ENCODE measurements at places on chromosomes 1 and 21. TPM values are rescaled to one million over a fixed set of nuclear protein-coding genes. Genes with fewer than 3 reads are reported as not detected.

DNA sequence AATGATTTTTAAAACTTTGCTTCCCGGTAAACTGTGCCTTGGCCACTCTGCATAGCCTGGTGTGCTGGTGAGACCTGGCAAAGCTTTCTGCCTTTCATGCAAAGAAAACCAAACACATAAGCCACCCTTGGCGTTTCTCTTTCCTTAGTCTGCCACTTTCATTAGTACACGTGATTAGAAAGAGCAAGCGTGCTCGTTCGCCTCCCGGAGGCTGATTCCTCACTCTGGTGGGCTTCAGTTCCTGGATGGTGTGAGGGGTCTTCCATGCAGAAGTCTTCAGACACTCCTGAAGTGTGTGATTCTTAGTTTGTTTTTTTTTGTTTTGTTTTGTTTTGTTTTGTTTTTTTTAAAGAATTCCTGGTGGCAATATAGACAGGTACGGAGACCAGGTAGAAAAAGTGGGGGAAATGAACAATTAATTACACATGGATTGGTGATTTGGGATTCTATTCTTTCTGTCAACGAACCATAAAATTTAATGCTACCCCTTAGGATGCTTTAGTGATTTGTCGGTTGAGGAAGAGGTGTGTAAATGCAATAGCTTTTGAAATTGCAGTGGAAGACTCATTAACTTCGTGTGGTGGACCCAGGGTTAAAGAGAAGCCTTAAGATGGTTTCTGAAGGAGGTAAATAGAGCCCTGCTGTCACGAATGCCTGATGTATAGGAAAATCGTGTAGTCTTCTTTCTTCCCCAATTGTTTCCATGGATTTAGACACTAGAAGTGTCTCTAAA lies 2.1 kb downstream of the GALNT2 start:
- peak overlapping the region; percentile 96 for H3K4me3 ChIP-seq
- H3K27me3 ChIP-seq, result no peaks in the 10 kb centered on the region
- no peak overlapping the region for H3K27ac ChIP-seq
- H3K4me1 ChIP-seq, result no peaks in the 10 kb centered on the region

DNA sequence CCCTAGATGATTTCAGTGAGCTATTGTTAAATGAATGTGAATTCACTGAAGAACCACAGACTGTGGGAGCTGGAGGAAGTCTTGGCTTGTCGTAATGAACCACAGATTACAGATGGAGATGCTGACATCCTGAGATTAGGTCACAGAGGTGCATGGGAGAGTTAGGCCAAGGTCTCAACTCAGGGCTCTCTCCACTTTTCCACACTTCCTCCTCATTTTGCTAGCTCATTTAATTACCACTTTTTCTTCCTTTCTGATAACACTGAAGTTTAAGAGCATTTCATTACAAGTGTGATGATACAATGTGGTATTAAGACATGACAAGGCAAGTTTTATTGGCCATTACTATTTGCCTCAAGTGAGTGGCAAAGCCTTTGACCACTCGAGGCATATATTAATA lies 30.8 kb downstream of the ST6GALNAC3 start:
- DNase-seq, result no peak
- no peaks in the 10 kb centered on the region for H3K27me3 ChIP-seq
- H3K36me3 ChIP-seq, result no peaks in the 10 kb centered on the region
- H3K27ac ChIP-seq, result no peak overlapping the region

DNA sequence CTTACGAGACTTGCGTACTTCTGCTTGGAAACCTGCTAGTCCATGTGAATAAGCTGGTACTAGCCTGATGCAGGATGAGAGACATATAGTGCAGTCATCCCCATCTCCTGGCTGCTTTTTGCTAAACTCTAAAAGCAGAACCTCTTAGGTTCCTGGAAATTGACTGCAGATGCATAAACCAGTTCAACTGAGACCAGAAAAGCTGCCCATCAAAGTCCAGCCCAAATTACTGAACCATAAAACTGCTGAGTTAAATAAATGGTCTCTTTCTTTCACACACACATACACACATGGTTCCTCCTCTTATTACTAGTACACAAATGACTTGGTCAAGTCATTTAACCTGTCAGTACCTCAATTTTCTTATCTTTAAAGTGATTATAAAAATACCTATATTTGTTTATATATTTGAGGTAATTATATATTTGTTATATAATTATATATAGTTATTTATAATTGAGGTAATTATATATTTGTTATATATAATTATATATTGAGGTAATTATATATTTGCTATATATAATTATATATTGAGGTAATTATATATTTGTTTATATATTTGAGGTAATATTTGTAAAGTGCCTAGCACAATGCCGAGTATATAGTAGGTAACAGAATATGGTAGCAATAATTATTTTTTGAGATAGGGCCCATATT lies 25.2 kb upstream of the RABGAP1L start:
- H3K4me1 ChIP-seq, result peaks cover 6% of the 10 kb centered on the region
- H3K4me3 ChIP-seq, result no peak overlapping the region
- no peaks in the 10 kb centered on the region for H3K36me3 ChIP-seq
- no peak for DNase-seq
- H3K27me3 ChIP-seq, result no peaks in the 10 kb centered on the region

DNA sequence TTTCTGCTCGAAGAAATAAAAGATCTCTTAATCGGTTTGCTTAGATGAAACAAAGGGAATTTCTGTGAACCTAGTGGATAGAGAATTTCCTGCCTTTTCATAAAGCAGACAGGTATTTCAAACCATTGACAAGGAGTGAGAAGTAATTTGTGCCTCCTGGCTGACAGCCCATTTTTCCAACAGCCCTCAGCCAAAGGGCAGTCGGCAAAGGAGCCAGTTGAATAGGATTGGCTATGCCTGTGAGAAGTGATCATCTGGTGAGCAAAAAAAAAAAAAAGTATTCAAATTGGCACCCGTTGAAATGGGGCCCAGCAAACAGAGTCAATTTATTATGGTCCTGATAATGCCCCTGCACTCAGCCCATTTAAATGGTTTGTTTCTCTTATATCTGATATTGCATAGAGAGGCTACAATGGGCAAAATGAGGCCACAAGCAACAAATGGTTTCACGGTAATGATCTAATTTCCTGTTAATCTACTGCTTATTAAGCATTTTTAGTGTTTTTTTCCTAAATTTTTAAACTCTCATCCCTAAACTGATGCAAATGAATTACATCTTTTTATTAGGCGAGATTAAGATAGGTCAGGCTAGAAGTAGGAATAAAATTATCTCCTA lies 477.5 kb downstream of the NUF2 start:
- no peaks in the 10 kb centered on the region for H3K36me3 ChIP-seq
- H3K4me3 ChIP-seq, result no peak overlapping the region
- H3K27ac ChIP-seq, result no peak overlapping the region
- no peak for DNase-seq
- H3K4me1 ChIP-seq, result no peaks in the 10 kb centered on the region

DNA sequence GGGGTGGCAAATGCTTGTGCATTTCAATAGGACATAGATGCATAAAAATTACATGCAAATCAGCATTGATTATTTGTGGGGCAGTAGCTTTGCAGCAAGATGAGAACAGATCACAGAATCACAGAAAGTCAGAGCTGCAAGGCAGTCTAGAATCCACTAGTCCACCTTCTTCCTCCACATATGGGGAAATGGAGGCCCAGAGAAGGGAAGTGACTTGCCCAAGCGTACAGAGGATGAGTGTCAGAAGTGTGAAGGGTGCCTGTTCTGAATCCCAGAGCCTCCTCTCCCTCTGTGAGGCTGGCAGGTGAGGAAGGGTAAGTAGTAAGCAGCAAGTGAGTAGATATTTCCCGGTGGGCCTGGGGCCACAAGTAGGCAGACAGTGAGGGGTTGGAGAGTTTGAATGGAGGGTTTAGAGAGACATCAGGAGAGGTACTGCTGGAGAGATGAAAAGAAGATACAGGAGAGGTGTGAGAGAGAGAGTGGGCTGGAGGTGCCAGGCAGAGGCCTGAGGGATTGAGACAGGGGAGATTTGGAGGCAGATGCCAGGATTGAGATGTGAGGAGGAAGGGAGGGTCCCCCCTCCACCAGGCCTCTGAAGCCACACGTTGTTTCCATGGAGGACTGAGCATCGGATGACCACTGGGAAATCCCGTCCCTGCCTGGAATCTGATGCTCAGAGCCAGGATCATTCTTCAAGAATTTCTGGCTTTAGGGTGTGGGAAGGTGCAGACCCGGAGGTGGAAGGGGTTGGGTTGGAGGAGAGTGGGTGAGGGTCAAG lies 4.8 kb upstream of the MYOG start:
- no peak overlapping the region for H3K4me3 ChIP-seq
- DNase-seq, result no peak
- no peaks in the 10 kb centered on the region for H3K36me3 ChIP-seq
- H3K4me1 ChIP-seq, result no peaks in the 10 kb centered on the region

GRCh38 chr1:230781594-230781993 lies 34.4 kb downstream of the CAPN9 start:
- H3K36me3 ChIP-seq, result no peaks in the 10 kb centered on the region
- H3K4me3 ChIP-seq, result no peak overlapping the region
- H3K4me1 ChIP-seq, result no peaks in the 10 kb centered on the region
- peaks cover 6% of the 10 kb centered on the region for H3K27me3 ChIP-seq
- DNase-seq, result no peak

DNA sequence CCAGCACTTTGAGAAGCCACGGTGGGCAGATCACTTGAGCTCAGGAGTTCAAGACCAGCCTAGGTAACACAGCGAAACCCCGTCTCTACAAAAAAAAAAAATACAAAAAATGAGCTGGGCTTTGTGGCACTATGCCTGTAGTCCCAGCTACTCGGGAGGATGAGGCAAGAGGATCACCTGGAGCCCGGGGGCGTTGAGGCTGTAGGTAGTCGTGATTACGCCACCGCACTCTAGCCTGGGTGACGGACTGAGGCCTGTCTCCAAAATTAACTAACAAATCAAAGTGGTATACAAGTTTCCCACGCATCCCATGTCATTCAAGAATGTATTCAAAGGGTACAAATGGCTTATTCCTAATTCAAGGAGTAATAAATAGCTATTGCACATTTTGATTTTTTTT lies 2.4 kb downstream of the AUNIP start:
- no peak for DNase-seq
- H3K27me3 ChIP-seq, result no peaks in the 10 kb centered on the region
- H3K27ac ChIP-seq, result no peak overlapping the region
- H3K36me3 ChIP-seq, result no peaks in the 10 kb centered on the region
- H3K4me3 ChIP-seq, result no peak overlapping the region

DNA sequence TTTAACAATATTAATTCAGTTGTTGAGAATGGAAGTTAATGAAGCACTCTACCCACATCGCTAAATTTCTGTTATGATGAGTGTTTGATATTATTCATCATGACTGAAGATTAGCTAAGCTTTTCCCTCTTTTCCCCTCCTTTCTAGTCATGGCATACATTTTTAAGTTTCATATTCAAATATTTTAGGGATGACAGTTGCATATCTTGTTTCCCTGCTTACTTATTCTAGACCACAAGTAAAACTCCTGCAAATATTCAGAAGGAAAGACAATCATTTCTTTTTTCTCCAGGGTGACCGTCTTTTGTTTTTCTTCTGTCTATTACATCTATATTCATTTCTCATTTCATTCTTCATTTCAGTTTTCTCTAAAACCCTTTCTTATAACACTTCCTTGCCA lies 906.0 kb downstream of the ADGRL2 start:
- H3K27me3 ChIP-seq, result no peaks in the 10 kb centered on the region
- H3K4me1 ChIP-seq, result no peaks in the 10 kb centered on the region
- H3K36me3 ChIP-seq, result no peaks in the 10 kb centered on the region

DNA sequence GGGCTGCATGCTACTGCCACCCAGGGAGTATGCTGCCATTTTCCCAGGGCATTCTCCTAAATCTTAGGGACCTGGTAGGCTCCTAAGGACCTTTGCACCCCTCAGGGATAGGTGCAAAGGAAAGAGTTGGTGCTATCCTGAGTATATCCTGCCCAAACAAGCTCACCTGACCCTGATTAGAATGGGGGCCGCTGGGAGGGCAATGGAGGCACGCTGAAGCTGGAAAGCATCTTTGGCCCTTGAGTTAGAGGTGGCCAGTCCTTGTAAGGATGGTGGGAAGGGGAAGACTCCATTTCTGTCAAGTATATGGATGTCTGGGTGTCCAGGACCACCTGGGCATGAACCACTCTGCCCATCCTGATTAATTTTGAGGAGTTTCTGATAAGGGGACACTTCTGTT lies 48.9 kb upstream of the A3GALT2 start:
- no peak overlapping the region for H3K4me3 ChIP-seq
- no peak for DNase-seq
- H3K36me3 ChIP-seq, result no peaks in the 10 kb centered on the region
- H3K4me1 ChIP-seq, result no peaks in the 10 kb centered on the region
- H3K27ac ChIP-seq, result no peak overlapping the region

DNA sequence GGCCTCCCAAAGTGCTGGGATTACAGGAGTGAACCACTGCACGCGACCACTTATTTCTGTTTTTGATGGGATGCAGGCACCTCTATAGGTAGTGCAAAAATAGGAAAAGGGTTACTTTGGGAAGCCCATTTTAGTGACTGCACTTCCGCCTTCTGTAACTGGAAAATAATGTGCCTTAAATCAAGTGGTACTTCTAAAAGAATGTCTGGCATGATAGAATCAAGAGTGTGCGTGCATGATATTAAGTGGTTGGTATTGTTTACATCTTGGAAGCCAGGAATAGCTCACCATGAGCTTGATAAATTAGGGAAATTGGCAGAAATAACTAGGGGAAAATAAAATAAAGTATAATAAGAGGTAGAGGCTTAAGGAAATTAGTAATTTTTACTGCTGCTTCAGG lies 1067.0 kb downstream of the ADGRL2 start:
- no peaks in the 10 kb centered on the region for H3K27me3 ChIP-seq
- no peak overlapping the region for H3K4me3 ChIP-seq
- no peak for DNase-seq
- no peaks in the 10 kb centered on the region for H3K36me3 ChIP-seq

- H3K4me1 ChIP-seq, result no peaks in the 10 kb centered on the region
- no peak for DNase-seq
- H3K27ac ChIP-seq, result no peak overlapping the region
- no peaks in the 10 kb centered on the region for H3K27me3 ChIP-seq
- H3K4me3 ChIP-seq, result no peak overlapping the region
- no peaks in the 10 kb centered on the region for H3K36me3 ChIP-seq
Measured at GRCh38 chr1:56461158-56462127, 117.9 kb downstream of the PLPP3 start.

The UBE2U gene
- total RNA-seq, result not detected

The LCA5L gene
- total RNA-seq, result not detected

The ADAMTS5 gene
- not detected for total RNA-seq

The KISS1 gene
- not detected for total RNA-seq
